Tibial nerve (tissue), 4 donors: ENCODE measurements at places on chromosomes 2 and 18. TPM values are rescaled to one million over a fixed set of nuclear protein-coding genes. Genes with fewer than 3 reads are reported as not detected.

GRCh38 chr2:219086196-219086595 lies 25.5 kb upstream of the IHH start:
- no peak for DNase-seq

DNA sequence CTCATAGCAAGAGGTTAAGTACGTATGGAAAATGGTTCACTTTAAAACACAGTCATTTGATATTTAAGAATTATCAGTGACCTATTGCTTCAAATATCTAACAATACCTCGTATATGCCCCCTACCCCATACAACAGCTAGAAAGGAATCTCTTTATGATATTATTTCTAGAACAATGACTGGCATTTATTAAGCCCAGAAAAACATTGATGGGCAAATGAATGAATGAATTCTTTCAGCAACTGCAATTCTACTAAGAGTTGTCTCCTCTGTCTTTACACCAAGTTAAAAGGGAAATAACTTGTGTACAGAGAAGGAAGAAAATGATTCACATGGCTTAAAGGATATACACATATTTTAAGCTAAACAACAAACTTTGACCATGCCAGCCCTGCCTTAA lies 384.7 kb downstream of the ERBB4 start:
- no peak for DNase-seq

DNA sequence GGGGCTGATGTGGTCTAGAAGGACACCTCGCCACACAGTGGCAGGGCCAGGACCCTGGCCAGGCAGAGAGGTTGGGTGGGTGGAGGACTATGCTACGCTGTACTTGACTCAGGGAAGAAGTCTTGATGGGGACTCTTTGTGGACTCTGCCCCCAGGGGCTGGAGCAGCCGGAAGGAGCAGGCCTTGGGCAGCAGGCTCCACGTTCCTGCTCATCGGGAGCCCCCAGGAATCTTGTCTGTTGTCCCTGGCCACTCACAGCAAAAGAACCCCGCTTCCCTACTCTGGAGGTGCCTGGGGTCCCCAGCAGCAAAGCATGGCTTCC lies 79.0 kb downstream of the POLR1A start:
- no peak for DNase-seq

GRCh38 chr2:221915926-221916325 lies 343.8 kb upstream of the EPHA4 start:
- DNase-seq, result no peak

DNA sequence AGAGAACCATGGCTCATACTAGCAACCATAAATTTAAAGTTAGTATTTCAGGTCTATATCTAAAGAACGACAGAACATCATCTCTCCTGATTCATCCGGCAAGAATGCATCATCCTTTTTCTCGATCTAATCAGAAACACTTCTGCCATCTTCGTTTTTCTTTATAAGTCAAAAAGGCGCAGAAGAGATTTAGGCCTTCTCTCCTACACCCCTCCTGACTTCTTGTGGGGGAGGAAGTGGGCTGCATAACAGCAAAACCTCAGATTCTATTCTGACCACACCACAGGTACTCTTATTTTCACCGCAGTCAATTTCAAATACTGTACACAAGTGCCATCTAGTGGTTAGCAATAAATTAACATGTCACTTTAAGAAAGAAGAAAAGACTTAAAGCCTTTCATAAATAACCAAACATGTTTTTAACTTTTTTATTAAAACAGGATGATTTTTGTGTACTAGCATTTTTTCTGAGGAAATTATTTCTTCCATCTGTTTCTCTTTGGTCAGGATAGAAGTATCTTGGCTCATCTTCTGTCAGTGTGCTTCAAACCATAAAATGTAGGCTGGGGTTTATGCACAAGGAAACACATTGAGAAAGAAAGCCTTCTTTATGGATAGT lies 48.4 kb upstream of the PIK3C3 start:
- DNase-seq, result no peak

DNA sequence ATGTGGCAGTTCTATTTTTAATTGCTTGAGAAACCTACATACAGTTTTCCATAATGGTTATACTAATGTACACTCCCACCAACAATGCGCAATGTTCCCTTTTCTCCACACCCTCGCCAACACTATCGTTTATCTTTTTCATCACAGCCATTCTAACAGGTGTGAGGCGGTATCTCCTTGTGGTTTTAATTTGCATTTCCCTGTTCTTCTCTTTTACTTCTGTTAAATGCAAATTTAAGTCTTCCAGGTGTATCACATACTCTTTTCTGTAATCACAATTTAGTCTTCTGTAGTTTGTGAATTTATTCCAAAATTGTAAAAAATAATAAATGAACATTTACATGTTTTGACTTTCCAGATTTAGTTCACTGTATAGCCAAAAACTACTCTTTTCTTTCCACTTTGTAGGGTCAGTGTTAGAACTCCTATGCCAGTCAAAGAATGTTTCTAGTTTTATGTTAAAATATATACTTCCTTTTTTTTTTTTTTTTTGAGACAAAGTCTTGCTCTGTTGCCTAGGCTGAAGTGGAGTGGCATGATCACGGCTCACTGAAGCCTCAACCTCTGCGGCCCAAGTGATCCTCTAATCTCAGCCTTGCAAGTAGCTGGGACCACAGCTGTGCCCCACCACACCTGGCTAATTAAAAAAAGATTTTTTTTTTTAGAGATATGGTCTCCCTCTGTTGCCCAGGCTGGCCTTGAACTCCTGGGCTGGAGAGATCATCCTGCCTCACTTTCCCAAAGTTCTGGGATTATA lies 15.4 kb upstream of the ACYP2 start:
- no peak for DNase-seq

GRCh38 chr2:8962890-8963289 lies 40.6 kb downstream of the MBOAT2 start:
- no peak for DNase-seq

DNA sequence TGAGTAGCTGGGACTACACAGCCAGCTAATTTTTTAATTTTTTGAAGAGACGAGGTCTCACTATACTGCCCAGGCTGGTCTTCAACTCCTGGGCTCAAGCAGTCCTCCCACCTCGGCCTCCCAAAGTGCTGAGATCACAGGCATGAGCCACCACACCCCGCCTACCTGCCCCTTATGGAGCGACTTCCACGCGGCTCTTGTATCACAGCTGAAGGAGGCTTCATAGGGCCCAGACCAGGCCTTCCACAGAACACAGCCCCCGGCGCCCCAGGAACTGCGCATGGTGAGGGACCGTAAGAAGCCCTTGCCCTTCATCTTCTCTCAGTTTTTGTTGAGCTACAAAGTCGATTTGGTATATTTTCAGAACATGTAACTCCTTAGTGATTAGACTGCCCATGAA lies 220.3 kb downstream of the KLHL29 start:
- no peak for DNase-seq

GRCh38 chr2:31227711-31228125 lies 6.2 kb upstream of the EHD3 start:
- DNase-seq, result no peak

GRCh38 chr18:32303400-32303799 lies 113.6 kb downstream of the MEP1B start:
- no peak for DNase-seq

DNA sequence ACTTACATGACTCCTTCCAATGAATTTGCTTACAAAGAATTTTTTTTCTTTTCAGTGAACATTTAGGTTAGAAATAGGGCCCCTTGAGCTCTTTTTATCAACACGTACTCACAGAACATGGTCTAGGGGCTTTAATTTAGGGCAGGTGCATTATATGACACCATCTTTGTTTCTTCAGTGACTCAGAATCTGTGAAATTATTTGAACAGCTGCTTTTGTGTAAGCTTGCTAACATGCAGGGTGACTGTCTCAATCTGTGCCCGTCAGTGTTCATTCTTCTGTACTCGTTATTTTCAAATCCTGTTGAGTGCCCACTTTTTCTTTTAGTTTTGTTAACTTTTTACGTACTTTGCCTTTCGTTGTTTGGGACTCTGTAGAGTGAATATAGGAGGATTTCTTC lies 52.8 kb upstream of the CABYR start:
- DNase-seq, result no peak

- no peak for DNase-seq
These were observed 103.0 kb downstream of the PTH2R start for GRCh38 chr2:208509586-208509985.

GRCh38 chr2:178420463-178420999 lies 30.4 kb downstream of the PRKRA start:
- no peak for DNase-seq

DNA sequence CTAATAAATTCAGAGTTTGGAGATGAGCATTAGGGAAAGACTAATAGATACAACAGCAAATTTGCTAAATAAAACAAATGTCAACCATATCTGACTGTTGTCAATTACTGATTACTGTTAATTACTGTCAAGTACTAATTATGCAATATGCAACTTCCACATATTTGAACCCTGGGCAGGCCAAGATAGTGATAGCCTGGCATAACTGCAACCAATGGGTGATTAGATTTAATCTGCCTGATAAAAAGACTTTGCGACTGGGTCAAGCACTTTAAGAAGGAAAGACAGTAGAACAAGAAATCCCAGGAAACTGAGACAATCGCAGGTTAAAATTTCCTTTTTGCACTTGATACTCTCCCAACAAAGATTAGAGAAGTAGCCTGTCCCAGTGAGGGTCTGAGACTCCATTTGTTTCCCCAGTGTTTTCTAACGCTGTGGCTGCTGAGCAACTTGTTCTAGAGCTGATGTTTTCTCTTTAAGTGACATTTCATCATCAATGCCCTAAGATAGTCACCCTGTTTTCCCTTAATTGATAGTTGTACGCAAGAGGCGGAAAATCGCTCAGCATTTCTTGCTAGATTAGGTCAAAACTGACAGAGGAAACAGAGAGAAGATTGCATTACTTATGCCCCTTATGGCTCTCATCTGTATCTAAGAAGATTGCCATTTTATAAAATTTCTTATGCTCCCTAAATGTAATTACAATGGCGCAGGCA lies 17.8 kb downstream of the ARHGAP15 start:
- DNase-seq, result no peak

GRCh38 chr2:98547092-98547790 lies 61.1 kb downstream of the COA5 start:
- DNase-seq, result no peak

DNA sequence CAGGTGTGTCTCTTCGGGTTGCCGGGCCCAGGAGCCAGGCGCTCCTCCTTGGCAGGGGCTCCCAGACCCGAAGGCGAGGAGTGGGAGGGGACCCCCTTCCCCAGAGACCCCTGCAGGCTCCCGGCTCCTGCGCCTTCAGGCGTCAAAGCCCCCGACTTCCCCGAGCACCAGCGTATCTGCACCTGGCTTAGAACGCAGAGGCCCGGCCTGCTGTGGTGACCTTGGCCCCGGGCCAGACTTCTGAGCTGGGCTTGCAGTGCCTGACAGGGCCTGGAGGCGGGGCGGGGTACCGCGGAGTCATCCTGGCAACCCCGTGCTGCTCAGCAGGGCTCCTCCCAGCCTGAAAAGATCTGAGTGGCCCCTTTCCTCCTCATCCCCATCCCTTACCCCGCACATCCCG lies 27.0 kb downstream of the SKA1 start:
- DNase-seq, result no peak

DNA sequence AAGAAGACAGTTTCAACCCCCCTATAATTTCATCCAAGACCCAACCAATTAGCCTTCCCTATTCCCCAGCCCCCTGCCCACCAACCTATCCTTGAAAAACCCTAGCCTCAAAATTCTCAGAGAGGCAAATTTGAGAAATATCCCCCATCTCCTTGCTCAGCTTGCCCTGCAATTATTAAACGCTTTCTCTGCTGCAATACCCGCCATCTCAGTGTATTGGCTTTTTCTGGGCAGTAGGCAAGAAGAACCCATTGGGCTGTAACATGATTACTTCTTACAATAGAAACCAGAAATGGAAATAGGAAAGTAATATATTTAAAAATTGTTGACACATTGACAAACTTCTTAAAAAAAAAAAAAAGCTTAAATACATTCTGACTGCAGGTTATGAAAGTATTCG lies 140.6 kb upstream of the CCDC150 start:
- no peak for DNase-seq

- DNase-seq, result no peak
These were observed 95.3 kb upstream of the FANCL start for GRCh38 chr2:58336416-58336815.

GRCh38 chr2:151191001-151191400 lies 70.7 kb downstream of the RBM43 start:
- no peak for DNase-seq

GRCh38 chr2:177239053-177239452 lies 25.5 kb downstream of the NFE2L2 start:
- no peak for DNase-seq

DNA sequence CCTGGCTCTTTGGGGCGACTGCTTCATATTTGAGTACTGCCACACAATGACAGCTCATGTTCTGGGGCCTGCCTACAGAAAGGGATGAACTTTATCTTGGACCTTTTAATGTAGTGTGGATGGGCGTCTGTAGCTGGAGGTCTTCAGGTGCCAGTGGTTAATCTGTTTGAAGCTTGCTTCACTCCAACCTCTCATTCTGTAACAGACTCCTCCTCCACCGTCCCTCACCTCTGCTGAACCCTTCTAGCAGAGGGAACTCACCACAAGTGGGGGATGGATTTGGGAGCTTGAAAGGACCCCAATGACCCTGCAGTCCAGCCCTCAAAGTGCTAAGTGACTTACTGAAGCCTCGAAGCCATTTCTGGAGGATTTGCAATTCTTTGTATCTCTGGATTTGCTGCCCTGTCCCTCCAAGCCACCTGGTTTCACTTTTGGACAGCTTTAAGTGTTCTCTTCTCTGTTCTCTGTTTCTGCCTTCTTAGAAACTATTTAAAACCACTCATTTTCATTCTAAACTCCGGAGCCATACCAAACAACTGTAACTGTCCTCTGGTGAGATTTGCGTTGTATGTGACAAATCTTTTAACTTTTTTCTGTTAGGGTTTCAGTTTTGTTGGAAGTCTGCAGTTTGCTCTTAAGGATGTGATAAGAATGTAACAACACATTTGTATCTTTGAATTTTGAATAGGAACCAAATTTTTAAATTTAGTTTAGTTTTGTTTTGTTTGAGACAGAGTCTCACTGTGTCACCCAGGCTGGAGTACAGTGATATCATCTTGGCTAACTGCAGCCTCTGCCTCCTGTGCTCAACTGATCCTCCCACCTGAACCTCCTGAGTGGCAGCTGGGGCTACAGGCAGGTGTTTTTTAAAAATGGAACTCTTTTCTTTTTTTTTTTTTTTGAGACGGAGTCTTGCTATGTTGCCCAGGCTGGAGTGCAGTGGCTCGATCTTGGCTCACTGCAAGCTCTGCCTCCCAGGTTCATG lies 37.0 kb upstream of the CASP8 start:
- no peak for DNase-seq

The ERFE gene
- total RNA-seq, result not detected

The CRYGC gene
- not detected for total RNA-seq

The SERPINB8 gene
- 20.8 TPM for total RNA-seq

The GATA6 gene
- 8.3 TPM for total RNA-seq

The FLACC1 gene
- 1.3 TPM for total RNA-seq

The MYOM1 gene
- total RNA-seq, result 6.5 TPM

The NLRC4 gene
- total RNA-seq, result 3.6 TPM

The DSC2 gene
- 3.9 TPM for total RNA-seq

The CYTIP gene
- 3.7 TPM for total RNA-seq

The FIGN gene
- total RNA-seq, result 12.4 TPM

The DDX18 gene
- 43.0 TPM for total RNA-seq

The ODC1 gene
- total RNA-seq, result 70.1 TPM
